ENCODE measurements at places on chromosomes 2 and 18.
A peak's percentile ranks its signal among the peaks of the same experiment; 100 is the strongest.

DNA sequence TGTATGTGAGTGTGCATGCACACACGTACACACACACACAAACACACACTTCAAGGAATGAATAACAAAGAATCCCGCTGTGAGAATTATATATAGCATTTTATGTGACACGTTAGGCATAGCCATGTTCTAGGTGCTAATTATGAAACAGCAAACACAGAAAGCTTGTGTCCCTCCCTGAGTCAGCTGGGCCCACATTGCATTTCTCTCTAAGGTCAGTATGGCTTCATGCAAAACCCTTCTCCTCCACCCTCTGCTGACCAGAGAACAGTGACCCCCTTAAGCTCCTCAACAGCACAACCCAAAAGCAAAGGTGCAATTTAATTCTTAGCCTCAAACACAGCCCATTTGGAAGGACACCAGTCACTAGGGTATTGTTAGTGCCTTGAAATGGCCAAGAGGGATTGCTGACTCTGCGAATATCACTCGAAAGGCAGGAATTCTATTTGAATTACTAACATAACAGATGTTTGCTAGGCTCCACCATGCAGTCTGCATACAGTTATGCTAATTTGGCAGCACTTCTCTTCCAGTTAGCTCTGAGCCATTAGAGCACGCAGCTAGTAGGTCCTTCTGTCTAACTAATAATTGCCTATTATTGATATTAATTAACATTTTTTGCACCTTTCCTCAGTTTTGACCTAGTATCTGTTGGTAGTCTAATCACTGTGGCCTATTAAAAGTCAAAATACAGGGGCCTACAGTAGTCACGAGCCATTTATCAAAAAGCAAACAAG, 149.0 kb downstream of the LNPK start:
- peak; percentile 26 for DNase-seq

- DNase-seq = no peak
These were observed 50.8 kb upstream of the ITGA6 start for GRCh38 chr2:172376505-172377125.

DNA sequence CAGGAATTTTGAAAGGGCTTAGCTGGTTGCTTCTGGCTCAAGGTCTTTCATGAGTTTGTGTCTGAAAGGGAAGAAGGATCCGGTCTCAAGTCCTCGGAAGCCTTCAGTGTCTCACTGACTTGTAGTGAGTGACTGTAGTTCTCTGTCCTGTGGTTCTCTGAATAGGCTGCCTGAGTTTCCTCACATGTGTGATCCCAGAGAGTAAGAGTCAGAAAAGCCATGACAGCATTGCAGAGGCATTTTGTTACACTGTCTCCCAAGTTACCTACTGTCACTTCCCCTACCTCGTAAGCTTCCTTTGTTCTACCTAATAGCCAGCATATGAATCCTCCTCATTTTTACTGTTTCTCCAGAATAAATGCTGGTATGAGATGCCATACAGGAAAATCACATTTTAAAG, 709.1 kb upstream of the CHAC2 start:
- no peak for DNase-seq

GRCh38 chr18:65352186-65352585, 398.6 kb upstream of the CDH7 start:
- DNase-seq = peak; percentile 31

GRCh38 chr2:239231231-239232194, 169.3 kb downstream of the HDAC4 start:
- no peak for DNase-seq

GRCh38 chr2:134170294-134170693, 83.6 kb upstream of the MGAT5 start:
- DNase-seq = no peak

GRCh38 chr2:39570614-39571013, 95.1 kb upstream of the TMEM178A start:
- DNase-seq = no peak

DNA sequence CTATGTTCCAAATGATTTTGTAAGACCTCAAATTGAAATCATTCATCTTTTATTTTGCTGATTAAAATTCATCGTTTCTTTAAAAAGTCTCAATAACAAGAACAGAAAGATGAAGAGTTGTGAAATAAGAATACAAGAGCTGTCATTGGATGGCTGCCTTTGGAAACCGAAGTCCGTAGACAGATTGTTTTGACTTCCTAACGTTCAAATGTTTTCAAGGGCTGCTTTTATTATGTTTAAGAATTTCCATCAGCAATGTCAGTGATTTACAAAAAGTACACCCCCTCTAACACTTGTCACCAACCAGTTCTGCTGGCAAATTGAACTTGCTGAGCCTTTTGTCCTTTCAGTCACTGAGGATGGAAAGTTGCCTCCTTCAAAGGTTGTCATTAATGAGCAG, 89.6 kb downstream of the KCNE4 start:
- DNase-seq = no peak

- DNase-seq = no peak
These were observed 8.6 kb downstream of the KANSL1L start for GRCh38 chr2:210162466-210163124.

- no peak for DNase-seq
These were observed 249.7 kb downstream of the TPGS2 start for GRCh38 chr18:36578871-36579710.

GRCh38 chr2:127085317-127085681, 21.7 kb downstream of the BIN1 start:
- DNase-seq = no peak

- peak; percentile 55 for DNase-seq
These were observed 2.4 kb upstream of the RBM45 start for GRCh38 chr2:178109813-178110212.

DNA sequence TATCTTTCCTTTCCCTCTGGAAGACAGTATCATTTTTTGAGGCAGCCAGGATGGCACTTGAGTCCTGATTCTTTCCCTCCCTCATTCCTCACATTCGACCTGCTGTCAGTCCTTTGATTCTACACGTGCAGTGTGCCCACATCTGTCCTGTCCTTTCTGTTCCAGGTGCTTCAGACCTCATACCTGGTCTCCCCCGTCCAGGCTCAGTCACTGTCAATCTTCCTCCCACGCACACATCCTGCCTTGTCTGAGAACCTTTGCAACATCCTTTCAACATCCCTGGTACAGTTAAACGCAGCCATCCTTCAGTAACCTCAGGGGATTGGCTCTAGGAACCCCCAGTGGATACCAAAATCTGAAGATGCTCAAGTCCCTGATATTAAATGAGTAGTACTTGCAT, 10.1 kb downstream of the BCL2 start:
- DNase-seq = no peak

GRCh38 chr2:226048611-226049010, 649.1 kb downstream of the NYAP2 start:
- DNase-seq = no peak

GRCh38 chr2:3594493-3595281, at the start of gene COLEC11:
Gene COLEC11, plus strand, starts transcription at chr2:3595112. Its CDS starts 9,229 bp downstream, at chr2:3604341.
- no peak for DNase-seq

GRCh38 chr18:23932385-23933067, 82.0 kb upstream of the TTC39C start:
- DNase-seq = no peak

DNA sequence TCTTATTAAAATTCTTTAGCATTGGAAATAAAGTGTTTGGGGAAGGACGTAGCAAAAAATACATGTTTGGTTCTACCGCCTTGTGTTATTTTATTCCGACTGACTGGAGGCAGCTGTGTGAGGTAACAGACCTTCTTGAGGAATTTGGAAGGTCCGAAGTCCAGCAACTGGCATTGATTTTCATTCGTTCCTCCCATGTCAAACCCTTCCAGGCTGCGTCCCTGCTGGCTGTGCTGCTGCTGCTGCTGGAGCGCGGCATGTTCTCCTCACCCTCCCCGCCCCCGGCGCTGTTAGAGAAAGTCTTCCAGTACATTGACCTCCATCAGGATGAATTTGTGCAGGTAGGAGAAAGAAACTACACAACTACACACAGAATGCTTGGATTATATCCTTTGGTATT, 21.8 kb downstream of the CNDP1 start:
- DNase-seq = no peak

- no peak for DNase-seq
These were observed 86.6 kb upstream of the CAVIN2 start for GRCh38 chr2:191933307-191934105.

GRCh38 chr2:97355887-97356286, 233.8 kb downstream of the ANKRD36B start:
- DNase-seq = no peak

- DNase-seq = no peak
These were observed at the start of gene GPR17 for GRCh38 chr2:127645395-127646291. Gene GPR17, plus strand, starts transcription at chr2:127646153. Its CDS starts 4,583 bp downstream, at chr2:127650736.

DNA sequence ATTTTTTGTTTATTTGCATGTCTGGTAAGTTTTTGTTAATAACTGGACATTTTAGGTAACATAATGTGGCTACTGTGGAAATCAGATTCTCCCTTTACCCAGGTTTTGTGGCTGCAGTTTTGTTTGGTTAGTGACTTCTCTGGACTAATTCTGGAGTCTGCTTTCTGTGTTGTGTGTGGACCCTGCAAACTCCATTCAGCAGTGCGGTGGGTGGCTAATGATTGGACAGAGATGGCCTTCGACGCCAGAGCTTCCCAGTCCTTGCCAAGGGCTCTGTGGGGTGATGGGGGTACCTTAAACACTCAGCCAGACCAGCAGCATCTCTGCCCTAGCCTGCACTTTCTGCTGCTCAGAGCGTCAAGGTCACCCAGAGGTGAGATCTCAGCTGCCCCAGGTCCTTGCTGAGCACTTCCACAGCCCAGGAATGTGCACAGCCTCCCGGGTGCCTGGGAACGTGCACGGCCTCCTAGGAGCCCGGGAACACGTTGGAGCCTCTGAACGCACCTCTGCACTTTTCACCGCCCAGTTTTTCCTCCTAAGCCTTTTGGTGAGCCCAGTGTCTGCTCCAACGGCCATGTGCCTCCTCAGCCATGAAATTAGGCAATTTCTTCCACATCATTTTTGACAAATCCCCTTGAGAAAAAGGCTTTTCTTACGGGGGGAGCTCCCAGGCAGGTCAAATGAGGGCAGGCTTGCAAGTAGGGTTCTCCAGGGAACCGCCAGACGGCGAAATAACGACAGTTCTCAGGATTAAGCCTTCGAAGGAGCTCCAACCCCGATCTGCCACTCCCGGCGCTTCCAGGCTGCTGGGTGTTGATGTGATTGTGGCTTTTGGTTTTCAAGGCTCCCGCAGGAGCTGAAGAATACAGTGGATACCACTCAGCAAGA, 35.2 kb upstream of the KLF11 start:
- DNase-seq = no peak

DNA sequence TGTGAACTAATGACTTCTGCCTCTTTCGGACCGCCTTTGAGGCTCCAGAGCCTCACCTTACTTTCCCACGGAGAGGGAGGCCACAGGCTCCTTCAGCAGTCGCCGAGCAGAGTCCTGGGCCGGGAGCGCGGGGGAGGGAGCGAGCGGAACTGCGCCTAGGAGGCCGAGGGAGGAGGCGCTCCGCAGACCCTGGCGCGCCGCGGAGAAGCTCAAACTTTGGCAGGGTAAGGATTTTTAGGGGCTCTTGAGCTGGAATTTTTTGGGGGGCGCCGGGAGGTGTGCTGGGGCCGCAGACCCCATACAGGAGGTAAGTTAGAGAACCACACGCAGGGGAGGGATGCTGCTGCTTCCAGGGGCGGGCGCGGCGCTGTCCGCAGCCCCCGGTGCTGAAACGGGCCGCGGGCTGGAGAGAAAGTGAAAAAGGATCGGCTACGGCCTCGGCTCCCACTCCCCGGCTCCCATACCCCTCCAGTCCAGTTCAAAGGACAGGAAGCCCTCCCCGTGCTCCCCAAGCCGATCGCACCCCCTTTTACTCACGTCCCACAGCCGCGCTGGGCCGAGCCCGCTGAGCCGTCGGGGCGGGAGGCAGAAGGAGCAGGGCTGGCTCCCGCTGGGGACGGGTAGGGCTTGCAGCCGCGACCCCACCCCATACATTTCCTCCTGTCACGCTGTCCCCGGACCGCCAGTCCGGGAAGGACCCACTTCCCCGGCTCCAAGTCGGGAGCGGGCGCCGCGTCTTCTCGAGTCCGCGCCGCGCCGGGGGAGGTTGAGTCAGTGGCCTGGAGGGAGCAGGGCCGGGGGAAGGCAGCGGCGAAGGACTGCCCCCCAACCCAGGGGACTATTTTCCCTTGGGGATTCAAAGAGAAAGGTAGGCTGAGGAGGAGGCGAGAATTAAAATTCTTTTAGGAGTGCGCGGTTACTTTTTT, at the start of gene CNGA3:
Gene CNGA3, plus strand, starts transcription at position 146 of the 926 bp plus-strand sequence. CDS start 23,520 bp downstream, outside the sequence.
- no peak for DNase-seq

DNA sequence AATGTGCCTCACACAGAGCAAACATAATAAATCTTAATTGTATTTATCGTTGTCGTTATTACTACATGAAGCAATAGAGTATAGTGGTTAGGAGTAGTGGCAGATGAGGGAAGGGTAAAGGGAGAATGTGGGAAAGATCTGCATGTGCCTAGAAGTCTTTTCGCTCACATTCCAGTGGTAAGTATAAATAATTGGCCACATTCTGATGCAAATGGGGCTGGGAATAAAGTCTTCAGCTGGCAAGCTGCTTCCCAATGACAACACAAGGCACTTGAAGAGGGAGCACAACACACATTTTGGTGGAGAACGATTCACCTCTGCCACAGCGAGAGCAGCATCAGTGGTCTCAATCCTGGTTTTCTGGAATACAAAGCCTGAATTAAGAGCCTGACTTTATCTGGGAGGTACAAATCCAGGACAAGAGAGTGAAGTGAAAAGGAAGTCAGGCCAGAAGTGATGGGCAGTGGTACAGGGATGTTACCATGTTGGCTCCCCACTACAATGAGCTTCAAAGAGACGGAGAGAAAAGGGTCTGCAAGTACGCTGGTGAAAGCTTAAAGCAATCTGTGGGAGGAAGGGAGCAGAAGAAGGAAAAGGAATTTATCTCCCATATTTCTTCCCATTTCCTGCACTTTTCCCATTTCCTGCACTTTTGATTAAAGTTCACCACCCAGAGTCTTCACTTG, 112.3 kb downstream of the ARHGAP15 start:
- no peak for DNase-seq

- no peak for DNase-seq
These were observed 75.1 kb downstream of the BOLA3 start for GRCh38 chr2:74072565-74072964.

GRCh38 chr18:10354241-10354811, 100.1 kb upstream of the APCDD1 start:
- no peak for DNase-seq

GRCh38 chr2:112788653-112789052, 4.4 kb upstream of the IL1A start:
- DNase-seq = no peak

- no peak for DNase-seq
These were observed 11.4 kb upstream of the GALNT5 start for GRCh38 chr2:157245846-157246764.

GRCh38 chr2:211730215-211730614, 808.4 kb downstream of the ERBB4 start:
- no peak for DNase-seq

- no peak for DNase-seq
These were observed 1896.8 kb upstream of the CELF4 start for GRCh38 chr18:39462436-39462835.
